ENCODE measurements at places on chromosomes 12 and 14.

GRCh38 chr14:21136024-21136423, 19.8 kb downstream of the OR5AU1 start:
- no peak for DNase-seq

- no peak for DNase-seq
Measured at GRCh38 chr12:88371416-88372183, 208.7 kb downstream of the KITLG start.

DNA sequence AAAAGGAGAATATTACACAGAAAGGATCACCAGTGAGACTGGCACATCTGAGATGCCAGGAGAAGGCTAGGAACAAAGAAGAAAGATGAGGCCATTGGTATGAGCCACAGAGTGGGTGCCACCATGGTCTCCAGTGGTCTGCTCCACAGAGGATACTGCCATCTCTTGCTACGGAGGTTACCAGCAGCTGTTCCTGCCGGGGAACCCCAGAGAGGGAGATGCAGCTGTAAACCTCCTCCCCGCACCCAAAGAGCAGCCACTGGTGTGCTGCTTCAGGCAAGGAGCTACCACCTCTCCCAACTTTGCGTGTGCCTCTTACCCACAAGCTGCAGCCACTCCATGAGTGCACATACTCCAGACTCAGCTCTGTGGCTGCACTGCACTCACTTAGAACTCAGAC, 201.5 kb upstream of the RTL1 start:
- no peak for DNase-seq

GRCh38 chr12:94469522-94469921, 9.9 kb upstream of the CEP83 start:
- DNase-seq, result no peak

GRCh38 chr12:116749884-116750283, 11.8 kb downstream of the RNFT2 start:
- DNase-seq, result no peak

DNA sequence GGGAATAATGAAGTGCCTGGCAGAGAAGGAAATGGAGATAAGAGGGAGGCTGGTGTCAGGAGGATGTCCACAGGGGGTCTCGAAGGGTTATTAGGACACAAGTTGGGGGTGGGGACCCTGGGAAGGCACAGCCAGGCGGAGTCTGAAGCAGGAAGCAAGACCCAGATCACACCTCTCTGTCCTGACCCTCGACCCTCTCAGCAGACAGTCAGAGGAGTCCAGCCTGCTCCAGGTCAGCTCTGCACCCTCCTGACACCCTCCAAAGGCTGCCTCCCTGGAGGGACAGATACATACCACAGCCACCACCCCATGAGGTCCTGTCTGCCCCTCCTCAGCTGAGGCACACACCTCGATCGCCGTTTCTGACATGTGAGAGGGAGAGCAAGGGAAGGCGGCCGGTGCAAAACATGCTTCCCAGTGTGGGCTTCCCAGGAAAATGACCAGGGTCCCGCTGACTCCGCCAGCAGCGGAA, 9.0 kb downstream of the BCL11B start:
- DNase-seq, result no peak

GRCh38 chr12:18296201-18296908, 35.0 kb downstream of the PIK3C2G start:
- no peak for DNase-seq

GRCh38 chr14:92905667-92906066, 17.3 kb upstream of the CHGA start:
- DNase-seq, result no peak

DNA sequence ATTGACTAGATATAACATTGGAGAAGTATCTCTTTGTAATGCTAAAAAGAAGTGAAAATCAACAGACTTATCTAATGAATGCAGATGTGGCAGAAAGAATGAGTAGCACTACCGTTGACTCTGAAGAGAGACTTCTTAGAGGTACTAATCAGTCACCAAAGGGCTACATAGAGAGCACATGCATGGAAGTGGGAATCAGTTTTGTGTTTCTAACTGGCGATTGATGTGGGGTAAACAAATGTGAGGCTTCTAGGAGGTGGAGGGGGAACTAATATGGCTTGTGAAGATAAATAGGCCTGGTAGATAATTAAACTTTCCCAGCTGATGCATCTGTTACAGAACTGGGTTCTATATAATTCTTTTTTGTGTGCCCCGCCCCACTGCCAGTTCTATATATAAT, 10.5 kb downstream of the COCH start:
- DNase-seq, result no peak

DNA sequence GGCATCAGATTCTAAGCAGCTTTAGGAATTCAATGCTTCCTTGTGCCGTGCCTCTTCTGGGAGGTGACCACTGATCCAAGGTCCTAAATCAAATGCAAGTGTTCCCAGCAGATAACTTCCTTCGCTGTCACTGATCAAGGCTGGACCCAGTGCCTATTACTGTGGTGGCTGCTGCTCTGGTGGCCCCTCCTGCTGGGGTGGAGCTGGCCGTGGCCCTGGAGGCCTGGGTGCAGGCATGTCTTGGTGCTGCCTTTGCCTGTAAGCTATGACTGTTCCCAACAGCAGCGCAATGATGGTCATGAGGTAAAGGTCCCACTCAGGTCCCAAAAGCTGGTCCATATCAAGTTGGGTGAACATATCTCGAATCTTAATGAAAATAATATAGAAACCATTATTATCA, 56.8 kb downstream of the SEL1L start:
- no peak for DNase-seq

DNA sequence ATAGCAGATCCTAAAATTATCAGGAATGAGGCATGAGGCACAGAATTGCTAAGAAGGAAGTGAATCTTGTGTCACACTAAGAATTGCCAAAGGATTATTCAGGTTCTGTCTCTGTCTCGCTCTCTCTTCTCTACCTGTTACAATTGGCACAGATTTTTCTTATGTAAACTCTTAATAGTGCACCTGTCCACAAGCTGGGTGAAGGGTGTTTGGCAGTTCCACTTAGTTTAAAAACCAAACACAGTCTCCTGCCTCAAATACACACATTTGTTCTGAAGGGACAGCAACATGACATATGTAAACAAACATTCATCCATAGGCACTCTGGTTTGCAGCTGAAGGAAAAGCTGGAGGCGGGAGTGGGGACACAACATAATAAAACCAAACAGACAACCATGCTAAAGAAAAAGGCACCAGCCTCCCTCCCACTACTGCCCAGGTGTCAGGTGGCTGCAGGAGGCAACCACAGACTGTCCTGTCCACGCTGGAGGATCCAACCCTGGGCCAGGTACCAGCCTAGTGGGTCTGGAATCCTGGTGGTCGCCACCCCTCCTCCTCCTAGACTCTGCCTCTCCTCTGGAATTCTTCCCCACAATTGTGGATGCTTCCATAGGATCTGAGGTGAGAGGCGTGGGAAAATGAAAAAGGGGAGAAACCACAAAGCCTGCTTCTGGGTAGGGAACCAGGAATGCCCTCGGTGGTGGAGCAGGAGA, 81.2 kb downstream of the TMEM260 start:
- no peak for DNase-seq

- DNase-seq, result no peak
Measured at GRCh38 chr12:4432878-4433744, 12.5 kb downstream of the FGF6 start.

- no peak for DNase-seq
Measured at GRCh38 chr14:54794796-54795195, 107.8 kb downstream of the GCH1 start.

GRCh38 chr14:64612021-64612380, 62.2 kb downstream of the PPP1R36 start:
- peak; percentile 53 for DNase-seq

DNA sequence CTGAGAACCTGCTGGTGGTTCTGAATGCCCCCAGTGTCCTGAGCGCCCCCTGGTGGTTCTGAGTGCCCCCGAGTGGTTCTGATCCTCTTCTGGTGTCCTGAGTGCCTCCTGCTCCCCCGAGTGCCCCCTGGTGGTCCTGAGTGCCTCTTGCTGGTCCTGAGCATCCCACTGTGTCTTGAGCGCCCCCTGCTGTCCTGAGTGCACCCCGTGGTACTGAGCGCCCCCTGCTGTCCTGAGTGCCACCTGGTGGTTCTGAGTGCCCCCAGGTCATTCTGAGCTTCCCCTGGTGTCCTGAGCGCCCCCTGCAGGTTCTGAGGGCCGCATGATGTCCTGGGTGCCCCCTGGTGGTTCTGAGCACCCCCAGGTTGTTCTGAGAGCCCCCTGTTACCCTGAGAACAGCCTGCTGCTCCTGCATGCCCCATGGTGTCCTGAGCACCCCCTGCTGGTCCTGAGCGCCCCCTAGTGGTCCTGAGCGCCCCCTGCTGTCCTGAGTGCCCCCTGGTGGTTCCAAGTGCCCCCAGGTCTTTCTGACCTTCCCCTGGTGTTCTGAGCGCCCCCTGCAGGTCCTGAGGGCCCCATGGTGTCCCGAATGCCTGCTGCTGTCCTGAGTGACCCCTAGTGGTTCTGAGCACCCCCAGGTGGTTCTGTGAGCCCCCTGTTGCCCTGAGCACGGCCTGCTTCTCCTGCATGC, 1165.4 kb downstream of the TMEM121 start:
- no peak for DNase-seq

DNA sequence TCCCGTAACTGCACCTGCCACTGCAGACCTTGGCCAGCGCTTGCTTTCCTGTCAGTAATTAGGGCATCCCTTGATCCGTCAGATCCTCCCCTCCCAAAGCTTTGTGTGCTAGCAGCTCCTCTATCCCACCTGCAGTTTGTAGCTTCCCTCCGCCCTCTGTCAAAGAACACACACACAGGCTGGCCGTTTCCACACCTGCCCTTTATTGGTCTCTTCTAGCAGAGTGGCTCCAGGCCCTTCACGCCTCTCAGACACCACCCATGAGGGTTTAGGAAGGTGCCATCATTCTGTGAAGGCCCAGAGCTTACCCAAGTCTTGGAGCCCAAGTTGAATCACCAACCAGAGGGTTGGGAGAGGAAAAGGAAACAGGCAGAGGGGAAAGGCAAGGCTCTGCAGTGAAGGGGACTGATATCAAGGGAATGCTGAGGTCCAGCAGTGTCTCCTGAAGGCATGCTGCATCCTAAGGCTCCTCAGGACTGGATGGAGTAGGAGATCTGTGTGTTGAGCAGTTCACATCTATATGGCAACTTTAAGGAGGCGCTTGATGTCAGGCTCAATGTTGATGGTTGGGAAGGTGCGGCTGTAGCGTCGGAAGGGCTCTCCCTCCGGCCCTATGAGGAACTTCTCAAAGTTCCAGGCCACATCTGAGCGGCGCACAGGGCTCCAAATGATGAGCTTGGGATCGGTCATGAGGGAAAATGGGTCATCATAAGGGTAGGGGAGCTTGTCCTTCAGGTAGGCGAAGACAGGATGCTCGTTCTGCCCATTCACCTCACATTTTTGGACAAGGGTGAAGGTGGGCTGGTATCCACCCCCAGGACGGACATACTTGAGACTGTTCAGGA, 3.4 kb downstream of the GPX2 start:
- DNase-seq, result no peak

DNA sequence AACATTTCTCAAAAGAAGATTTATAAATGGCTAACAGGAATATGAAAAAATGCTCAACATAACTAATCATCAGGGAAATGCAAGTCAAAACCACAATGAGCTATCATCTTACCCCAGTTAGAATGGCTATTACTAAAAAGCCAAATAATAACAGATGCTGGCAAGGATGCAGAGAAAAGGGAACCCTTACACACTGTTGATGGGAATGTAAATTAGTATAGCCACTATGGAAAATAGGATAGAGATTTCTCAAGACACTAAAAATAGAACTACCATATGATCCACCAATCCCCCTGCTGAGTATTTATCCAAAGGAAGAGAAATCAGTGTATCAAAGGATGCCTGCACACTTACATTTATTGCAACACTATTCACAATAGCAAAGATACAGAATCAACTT, 58.3 kb downstream of the GUCY2C start:
- no peak for DNase-seq

Measured in H54 (cell line).